Nephron progenitor cell (in vitro differentiated cells): ENCODE measurements at places on chromosomes 6 and 20.

DNA sequence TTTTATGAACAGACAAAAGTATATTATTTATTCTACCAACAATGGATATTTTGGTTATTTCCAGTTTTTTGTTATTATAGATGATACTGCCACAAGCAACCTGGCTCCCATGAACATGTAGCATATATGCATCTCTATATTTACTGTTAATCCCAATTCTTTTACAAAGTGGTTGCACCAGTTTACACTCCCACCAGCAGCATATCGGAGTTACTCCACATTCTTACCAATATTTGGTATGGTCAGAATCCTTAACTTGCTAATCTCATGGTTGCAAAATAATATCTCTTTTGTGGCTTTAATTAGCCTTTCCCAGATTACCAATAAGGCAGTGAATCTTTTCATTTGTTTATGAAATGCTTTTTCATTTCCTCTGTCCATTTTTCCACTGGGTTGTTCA lies 137.6 kb upstream of the CDYL start:
- H3K4me1 ChIP-seq, result peaks cover 12% of the 10 kb centered on the region
- H3K4me3 ChIP-seq, result no peak overlapping the region
- H3K27me3 ChIP-seq, result no peaks in the 10 kb centered on the region
- no peak for DNase-seq
- no peak overlapping the region for H3K27ac ChIP-seq
- H3K36me3 ChIP-seq, result peaks cover 7% of the 10 kb centered on the region

DNA sequence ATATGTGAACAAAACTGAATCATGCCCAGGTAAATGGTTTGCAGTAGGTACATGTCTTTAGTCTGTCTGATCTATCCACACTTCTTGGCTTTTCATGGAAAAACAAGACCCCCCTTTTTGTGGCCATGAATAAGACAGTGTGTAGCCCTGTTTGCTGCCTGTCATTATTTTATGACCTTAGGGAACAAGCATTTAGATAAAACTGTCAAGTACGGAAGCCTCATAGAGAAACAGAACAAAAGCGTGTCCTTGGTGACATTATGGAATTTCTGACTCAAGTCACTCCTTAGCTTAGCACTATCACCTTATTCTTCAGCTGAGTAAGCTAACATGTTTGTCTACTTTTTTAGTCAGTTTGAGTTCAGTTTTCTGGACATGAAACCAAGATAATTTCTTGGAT lies 476.2 kb downstream of the ADGRB3 start:
- no peaks in the 10 kb centered on the region for H3K27me3 ChIP-seq
- H3K27ac ChIP-seq, result no peak overlapping the region
- H3K4me3 ChIP-seq, result no peak overlapping the region
- no peaks in the 10 kb centered on the region for H3K4me1 ChIP-seq
- DNase-seq, result no peak
- no peaks in the 10 kb centered on the region for H3K36me3 ChIP-seq

- H3K27ac ChIP-seq, result no peak overlapping the region
- no peak overlapping the region for H3K4me3 ChIP-seq
- H3K27me3 ChIP-seq, result no peaks in the 10 kb centered on the region
- no peaks in the 10 kb centered on the region for H3K4me1 ChIP-seq
Measured at GRCh38 chr6:95280686-95281273, 296.6 kb upstream of the MANEA start.

DNA sequence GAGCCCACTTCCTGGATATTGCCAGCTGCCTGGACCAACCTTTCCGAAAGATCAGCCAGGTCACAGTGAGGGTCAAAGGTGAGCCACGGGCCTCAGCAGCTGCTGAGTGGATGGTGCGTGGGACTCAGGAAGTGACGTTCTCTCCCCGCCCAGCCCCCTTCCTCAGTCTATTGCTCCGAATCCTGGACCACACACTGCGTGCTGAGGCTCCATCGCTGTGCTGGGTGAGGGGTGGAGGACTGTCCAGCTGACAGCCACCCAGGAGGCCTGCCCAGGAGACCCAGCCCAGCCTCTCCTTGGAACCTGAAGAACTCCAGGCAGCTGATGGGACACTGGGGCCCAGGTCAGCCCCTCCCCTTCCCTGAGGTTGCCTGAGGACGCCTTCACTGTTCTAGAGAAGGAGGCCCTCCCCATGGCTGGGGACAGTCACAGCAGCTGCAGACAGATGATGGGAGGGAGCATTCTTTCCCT lies 94.4 kb upstream of the CD93 start:
- peaks cover 11% of the 10 kb centered on the region for H3K4me1 ChIP-seq
- no peak overlapping the region for H3K4me3 ChIP-seq
- no peaks in the 10 kb centered on the region for H3K36me3 ChIP-seq
- peak overlapping the region; percentile 78 for H3K27ac ChIP-seq
- peaks cover 17% of the 10 kb centered on the region for H3K27me3 ChIP-seq
- DNase-seq, result peak; percentile 37

- no peak overlapping the region for H3K27ac ChIP-seq
- no peaks in the 10 kb centered on the region for H3K36me3 ChIP-seq
- H3K4me1 ChIP-seq, result peaks cover 3% of the 10 kb centered on the region
- no peak for DNase-seq
Measured at GRCh38 chr20:2171266-2171790, 69.7 kb downstream of the STK35 start.

GRCh38 chr20:61957961-61958715 lies 107.5 kb downstream of the TAF4 start:
- H3K36me3 ChIP-seq, result peaks cover 10% of the 10 kb centered on the region
- H3K27me3 ChIP-seq, result peaks cover 26% of the 10 kb centered on the region
